ENCODE measurements at places on chromosomes 2 and 18.

DNA sequence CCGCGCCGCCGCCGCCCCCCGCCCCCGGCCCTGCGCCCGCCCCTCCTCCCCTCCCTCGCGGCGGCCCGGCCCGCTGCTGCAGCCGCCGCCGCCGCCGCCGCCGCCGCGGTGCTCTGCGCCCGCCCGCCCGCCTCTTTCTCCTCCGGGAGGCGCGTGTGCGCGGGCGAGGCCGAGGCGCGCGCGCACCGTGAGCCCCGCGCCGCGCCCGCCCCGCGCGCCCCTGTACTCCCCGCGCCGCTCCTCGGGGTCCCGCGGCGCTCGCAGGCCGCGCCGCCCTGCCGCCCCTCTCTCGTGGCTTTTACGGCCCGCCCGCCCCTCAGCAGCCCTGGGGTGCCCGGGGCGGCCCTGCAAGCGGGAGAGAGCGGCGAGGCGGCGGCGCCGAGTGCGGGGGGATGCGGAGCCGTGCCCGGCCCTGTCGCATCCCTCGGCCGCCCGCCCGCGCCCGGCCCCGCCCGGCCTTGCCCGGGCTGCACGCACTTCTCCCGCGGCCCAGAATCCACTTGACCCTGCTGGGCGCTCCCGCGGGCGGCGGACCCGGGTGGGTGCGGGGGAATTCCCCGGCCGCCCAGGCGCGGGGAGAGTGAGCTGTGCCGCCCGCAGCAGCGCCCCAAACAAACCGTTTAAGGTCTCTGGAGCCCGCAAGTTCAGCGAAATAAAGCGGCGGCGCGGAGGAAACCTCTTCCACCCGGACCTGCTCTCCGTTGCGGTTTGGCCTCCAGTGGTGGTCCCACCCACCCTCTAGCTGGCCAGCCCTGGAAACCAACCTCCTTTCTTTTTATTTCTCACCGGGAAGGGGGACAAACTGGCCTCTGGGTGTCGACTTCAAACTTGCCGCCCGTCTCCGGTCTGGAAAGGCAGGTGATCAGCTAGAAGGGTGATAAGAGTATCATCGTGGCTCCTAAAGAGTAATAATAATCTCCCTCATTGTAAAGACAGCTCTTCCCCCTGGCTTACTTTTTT, 37.4 kb downstream of the AFF3 start:
- no peak overlapping the region for H3K27ac ChIP-seq
- DNase-seq, result no peak
- H3K4me1 ChIP-seq, result no peaks in the 10 kb centered on the region
- H3K36me3 ChIP-seq, result no peaks in the 10 kb centered on the region
- H3K27me3 ChIP-seq, result no peaks in the 10 kb centered on the region

- H3K27me3 ChIP-seq, result no peaks in the 10 kb centered on the region
- no peaks in the 10 kb centered on the region for H3K4me1 ChIP-seq
- H3K36me3 ChIP-seq, result no peaks in the 10 kb centered on the region
- H3K27ac ChIP-seq, result no peak overlapping the region
- no peak overlapping the region for H3K4me3 ChIP-seq
- DNase-seq, result no peak
Measured at GRCh38 chr18:1488957-1489356, 584.3 kb downstream of the ADCYAP1 start.

GRCh38 chr2:217539126-217539525, 463.7 kb downstream of the TNS1 start:
- no peaks in the 10 kb centered on the region for H3K4me1 ChIP-seq
- H3K36me3 ChIP-seq, result no peaks in the 10 kb centered on the region
- no peak overlapping the region for H3K4me3 ChIP-seq
- H3K27ac ChIP-seq, result no peak overlapping the region

DNA sequence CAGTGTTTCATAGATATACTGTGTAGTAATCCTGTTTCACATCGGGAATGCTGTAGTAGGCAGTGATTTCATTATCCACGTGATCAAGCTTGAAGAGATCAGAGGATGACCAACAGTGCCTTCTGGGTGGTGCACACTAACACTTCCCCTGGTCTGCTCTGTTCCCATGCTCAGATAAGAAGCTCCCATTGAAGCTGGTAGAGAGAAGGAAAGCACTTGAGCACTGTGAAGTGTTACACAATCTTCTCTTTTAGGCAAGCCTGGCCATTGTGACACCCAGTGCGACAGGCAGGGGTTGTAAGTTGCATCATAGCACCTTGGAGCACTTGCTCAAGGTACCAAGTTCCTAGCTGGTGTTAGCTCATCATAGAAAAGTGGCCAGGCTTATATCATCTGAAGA, 30.6 kb upstream of the GPD2 start:
- no peak overlapping the region for H3K27ac ChIP-seq
- H3K27me3 ChIP-seq, result no peaks in the 10 kb centered on the region
- H3K4me1 ChIP-seq, result no peaks in the 10 kb centered on the region
- H3K36me3 ChIP-seq, result no peaks in the 10 kb centered on the region
- no peak for DNase-seq
- no peak overlapping the region for H3K4me3 ChIP-seq

GRCh38 chr2:134836986-134837385, 1.4 kb upstream of the ACMSD start:
- no peaks in the 10 kb centered on the region for H3K4me1 ChIP-seq
- no peak for DNase-seq
- H3K27me3 ChIP-seq, result no peaks in the 10 kb centered on the region
- H3K36me3 ChIP-seq, result no peaks in the 10 kb centered on the region

DNA sequence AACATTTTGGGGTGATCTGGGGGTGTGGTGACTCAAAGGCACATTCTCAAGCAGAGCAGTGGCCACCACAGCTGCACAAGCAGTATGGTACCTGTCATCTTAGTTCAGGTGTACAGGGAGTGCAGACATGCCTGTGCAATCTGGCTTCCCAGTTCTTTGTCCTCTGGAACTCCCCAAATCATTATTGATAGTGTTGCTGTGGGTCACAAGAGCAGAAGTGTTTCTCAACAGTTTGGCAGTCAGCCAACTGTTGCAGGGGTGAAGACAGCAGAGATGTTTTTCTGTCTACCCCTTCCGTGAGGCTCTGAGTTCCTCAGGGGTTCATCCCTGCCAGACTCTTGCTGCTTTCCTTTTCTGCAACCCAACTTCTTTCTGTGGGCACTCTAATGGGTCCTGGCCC, 206.5 kb upstream of the ZSWIM2 start:
- no peaks in the 10 kb centered on the region for H3K36me3 ChIP-seq
- H3K4me1 ChIP-seq, result peaks cover 37% of the 10 kb centered on the region
- peak; percentile 30 for DNase-seq
- H3K4me3 ChIP-seq, result no peak overlapping the region
- H3K27ac ChIP-seq, result no peak overlapping the region
- no peaks in the 10 kb centered on the region for H3K27me3 ChIP-seq

DNA sequence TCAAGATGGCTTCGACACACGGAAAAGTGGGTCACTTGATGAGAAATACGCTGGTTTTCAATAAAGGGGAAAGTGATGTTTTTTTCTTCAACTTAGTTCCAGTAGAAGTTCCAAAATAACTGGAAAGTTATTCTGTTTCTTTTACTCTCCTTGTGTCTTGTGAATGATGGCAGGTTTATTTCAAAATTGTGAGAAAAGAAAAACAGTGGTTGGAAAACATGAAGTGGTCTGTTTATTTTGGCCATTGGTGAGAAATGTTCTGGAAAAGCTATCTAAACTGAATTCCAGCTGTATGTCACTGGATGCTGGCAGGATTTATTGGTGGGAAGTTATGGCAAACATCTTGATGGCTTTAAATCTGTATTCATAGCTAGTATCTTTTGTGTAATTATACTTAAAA, 484.1 kb downstream of the DCC start:
- H3K4me1 ChIP-seq, result no peaks in the 10 kb centered on the region
- H3K27ac ChIP-seq, result no peak overlapping the region
- DNase-seq, result no peak

- peak overlapping the region; percentile 95 for H3K4me3 ChIP-seq
- H3K27me3 ChIP-seq, result no peaks in the 10 kb centered on the region
- no peak for DNase-seq
- H3K36me3 ChIP-seq, result peaks cover 3% of the 10 kb centered on the region
Measured at GRCh38 chr2:112540906-112541305, 1.4 kb upstream of the POLR1B start.

DNA sequence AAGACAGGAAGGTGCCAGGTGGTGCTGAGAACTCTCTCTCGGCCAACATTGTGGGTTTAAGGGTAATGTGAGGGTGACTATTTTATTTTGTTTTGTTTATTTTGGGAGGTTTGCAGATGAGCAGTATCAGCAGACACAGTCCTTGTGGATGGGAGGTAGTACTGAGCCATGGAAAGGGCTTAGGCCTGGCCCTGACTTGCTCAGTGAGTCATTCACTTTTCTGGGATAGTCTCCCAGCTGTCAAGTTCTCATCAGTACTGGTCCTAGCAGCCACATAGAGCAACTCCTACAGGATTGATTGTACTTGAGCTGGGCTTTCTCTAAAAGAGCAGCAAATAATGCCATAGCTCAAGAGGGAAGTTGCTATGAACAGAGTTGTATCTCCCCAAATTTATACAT, 175.2 kb downstream of the LOXHD1 start:
- no peak overlapping the region for H3K27ac ChIP-seq
- no peaks in the 10 kb centered on the region for H3K36me3 ChIP-seq
- no peaks in the 10 kb centered on the region for H3K27me3 ChIP-seq
- H3K4me1 ChIP-seq, result 0 out of 2 replicates have a peak, but pooled peaks cover 6% of the 10 kb centered on the region

DNA sequence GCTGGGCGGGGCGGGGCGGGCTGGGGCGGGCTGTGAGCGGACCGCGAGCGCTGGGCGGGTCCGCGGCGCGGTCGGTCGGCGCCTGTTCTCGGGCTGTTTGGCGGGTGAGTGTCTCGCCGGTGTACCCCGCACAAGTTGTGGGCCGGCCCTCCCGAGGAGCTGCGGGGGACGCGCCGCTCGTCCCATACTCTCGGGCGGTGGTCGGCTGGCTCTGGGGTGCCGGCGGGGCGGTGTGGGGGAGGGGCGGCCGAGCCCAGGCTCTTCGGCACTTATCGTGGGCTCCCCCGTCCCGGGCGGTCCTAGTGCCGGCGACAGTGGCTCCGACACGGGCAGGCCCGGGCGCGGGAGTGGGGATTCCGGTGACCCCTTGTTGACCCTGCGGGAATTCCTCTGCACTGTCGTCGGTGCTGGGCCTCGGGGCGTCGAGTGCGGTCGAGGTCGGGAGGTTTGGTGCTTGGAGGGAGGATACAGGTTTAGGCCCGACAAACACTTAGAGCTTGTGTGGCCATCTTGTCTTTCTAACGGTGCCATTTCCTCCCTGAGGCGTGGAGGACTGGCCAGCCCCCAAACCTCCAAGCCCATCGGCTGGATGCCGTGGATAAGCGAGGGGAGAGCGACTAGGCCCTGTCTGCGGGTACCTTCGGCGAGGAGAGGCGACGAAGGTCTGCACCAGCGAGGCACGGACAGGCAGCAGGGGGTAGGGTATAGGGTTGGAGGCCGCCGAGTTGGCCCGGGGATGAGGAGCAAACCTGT, at the start of gene SEPTIN2:
SEPTIN2 (plus strand) TSS at position 47 of the 753 bp plus-strand sequence. CDS start 8,308 bp downstream, outside the sequence.
- no peaks in the 10 kb centered on the region for H3K27me3 ChIP-seq
- H3K36me3 ChIP-seq, result no peaks in the 10 kb centered on the region
- H3K4me3 ChIP-seq, result peak within 1 kb of the TSS; percentile 92
- peak within 1 kb of the TSS; percentile 98 for H3K27ac ChIP-seq
- DNase-seq, result no peak

GRCh38 chr2:225328192-225328591, 71.3 kb upstream of the NYAP2 start:
- DNase-seq, result no peak
- H3K4me1 ChIP-seq, result no peaks in the 10 kb centered on the region
- no peak overlapping the region for H3K4me3 ChIP-seq
- no peaks in the 10 kb centered on the region for H3K27me3 ChIP-seq
- H3K36me3 ChIP-seq, result no peaks in the 10 kb centered on the region

GRCh38 chr2:232139171-232139594, 177.7 kb downstream of the DIS3L2 start:
- no peak overlapping the region for H3K4me3 ChIP-seq
- no peaks in the 10 kb centered on the region for H3K36me3 ChIP-seq
- peak; percentile 33 for DNase-seq
- H3K4me1 ChIP-seq, result peaks cover 30% of the 10 kb centered on the region
- no peaks in the 10 kb centered on the region for H3K27me3 ChIP-seq

DNA sequence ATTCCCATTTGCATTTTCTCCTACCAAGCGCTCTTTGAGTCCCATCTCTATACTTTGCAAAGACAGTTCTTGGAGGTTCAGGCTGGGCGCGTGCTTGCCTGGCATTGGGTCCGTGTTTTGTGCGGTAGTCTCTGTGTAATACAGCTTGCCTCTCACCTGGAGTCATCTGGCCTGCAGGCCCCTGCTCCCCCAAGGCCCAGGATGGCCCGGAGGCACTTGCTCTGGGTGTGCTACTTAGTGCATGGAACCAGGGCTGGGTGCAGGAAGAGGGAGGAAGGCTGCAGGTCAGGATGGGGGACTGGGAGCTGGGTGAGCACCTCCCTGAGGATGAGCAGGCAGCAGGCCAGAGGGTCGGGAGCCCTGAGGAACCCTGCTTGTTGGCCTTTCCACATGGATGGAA, 220.9 kb downstream of the LDLRAD4 start:
- no peak overlapping the region for H3K27ac ChIP-seq
- no peak overlapping the region for H3K4me3 ChIP-seq
- no peak for DNase-seq
- H3K4me1 ChIP-seq, result peaks cover 16% of the 10 kb centered on the region
- H3K36me3 ChIP-seq, result no peaks in the 10 kb centered on the region

- no peak for DNase-seq
- peak overlapping the region; percentile 29 for H3K4me3 ChIP-seq
- peaks cover 20% of the 10 kb centered on the region for H3K4me1 ChIP-seq
- no peaks in the 10 kb centered on the region for H3K27me3 ChIP-seq
- no peaks in the 10 kb centered on the region for H3K36me3 ChIP-seq
Measured at GRCh38 chr2:75337016-75337415, 137.7 kb upstream of the TACR1 start.

DNA sequence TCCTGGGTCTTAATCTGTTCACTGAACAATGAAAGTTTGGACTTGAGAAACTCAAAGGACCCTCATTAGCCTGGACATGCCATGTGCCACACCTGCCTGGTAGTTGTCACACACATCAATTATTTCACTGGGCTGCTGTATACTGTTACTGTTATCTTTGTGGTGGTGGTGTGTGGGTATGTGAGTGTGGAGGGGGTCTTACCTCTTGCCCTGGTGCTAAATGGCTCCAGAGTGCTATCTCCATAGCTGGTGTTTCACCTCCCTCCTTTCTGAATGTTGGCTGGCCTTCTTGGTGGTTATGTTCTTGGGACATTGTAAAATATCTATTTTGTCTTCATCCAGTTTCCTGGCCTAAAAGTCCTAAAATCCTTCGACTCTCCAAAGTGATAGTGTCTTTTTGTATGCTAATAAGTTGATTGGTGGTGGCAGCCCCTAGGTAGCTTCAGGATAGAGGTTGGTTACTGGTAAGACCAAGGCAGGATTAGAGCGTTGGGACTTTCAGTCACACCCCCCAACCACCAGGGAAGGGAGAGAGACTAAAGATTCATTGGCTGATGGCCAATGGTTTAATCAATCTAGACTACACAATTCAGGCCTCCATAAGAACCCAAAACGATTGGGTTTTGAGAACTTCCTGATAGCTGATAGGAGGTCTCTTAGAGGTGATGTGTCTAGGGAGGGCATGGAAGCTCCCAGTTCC, 328.1 kb downstream of the MYCN start:
- no peak overlapping the region for H3K4me3 ChIP-seq
- no peaks in the 10 kb centered on the region for H3K27me3 ChIP-seq
- no peak for DNase-seq
- no peaks in the 10 kb centered on the region for H3K36me3 ChIP-seq
- no peak overlapping the region for H3K27ac ChIP-seq

DNA sequence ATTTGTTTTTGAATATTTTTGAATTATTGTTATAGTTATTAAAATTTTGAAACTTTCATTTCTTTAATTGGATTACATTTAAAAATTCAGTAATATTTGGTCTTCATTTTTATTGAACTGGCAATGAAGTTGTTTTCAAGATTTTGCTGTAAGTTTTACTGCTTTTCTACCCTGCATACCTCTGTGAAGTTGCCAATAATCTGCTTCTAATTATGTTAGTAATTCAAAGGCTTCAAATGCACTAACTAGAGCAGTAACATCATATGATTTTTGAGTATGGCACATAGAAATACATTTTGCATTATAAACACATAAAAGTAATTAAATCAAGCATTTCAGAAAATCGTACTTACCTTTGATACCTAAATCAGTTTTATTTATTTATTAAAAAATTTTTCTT, 40.3 kb upstream of the FAM171B start:
- H3K36me3 ChIP-seq, result no peaks in the 10 kb centered on the region
- H3K4me3 ChIP-seq, result no peak overlapping the region
- no peaks in the 10 kb centered on the region for H3K27me3 ChIP-seq
